Common myeloid progenitor, CD34-positive (primary cell): ENCODE measurements at places on chromosomes 1 and 21.

DNA sequence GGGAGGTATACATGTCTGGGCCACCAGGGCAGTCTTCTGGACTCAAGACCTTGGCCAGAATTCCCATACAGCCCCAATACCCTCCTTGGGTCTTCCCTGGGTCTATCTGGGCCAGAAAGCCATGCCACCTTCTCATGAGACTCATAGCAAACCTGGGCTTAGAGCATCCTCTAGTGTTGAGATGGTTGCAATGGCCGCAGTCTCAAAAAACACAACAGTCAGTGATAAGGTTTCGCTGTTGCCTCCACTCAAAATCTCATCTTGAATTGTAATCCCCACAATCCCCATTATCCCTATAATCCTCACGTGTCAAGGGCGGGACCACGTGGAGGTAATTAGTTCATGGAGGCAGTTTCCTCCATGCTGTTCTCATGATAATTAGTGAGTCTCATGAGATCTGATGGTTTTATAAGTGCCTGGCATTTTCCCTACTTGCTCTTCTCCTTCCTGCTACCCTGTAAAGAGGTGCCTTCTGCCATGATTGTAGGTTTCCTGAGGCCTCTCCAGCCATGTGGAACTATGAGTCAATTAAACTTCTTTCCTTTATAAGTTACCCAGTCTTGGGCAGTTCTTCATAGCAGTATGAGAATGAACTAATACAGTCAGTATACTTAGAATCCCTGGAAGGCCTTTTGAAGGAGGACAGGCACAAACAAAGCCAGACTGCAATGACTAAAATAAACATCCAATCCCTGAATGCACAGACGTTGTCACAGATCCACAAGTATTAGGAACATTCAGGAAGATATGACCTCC is 77.0 kb downstream of the CTH start:
- DNase-seq: peak; percentile 33

GRCh38 chr1:67713057-67713846 is 28.3 kb downstream of the GADD45A start:
- DNase-seq: no peak

GRCh38 chr1:222266223-222267196 is 281.4 kb downstream of the HHIPL2 start:
- peak; percentile 71 for DNase-seq

- peak; percentile 52 for DNase-seq
Measured at GRCh38 chr1:59143133-59143487, 153.8 kb upstream of the FGGY start.

DNA sequence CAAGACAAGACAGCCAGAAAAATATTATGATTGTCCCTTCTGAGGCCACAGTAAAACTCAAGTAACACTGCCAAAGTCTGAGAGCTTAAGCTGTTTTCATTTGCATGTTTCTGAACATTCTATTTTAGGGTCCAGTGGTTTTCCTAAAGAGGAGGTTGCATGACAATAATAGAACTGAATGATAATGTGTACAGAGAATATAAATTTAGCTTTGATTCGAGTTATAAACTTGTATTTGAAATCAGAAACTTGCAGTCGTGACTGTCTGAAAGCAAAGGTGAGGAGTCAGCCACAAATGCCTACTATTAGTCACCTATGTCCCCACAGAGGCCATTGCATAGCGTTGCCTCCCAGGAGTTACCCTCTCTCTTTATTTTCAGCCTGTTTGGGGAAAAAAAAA is 363.1 kb upstream of the ADGRL2 start:
- no peak for DNase-seq

GRCh38 chr21:37117204-37117603 is 44.1 kb downstream of the TTC3 start:
- no peak for DNase-seq

DNA sequence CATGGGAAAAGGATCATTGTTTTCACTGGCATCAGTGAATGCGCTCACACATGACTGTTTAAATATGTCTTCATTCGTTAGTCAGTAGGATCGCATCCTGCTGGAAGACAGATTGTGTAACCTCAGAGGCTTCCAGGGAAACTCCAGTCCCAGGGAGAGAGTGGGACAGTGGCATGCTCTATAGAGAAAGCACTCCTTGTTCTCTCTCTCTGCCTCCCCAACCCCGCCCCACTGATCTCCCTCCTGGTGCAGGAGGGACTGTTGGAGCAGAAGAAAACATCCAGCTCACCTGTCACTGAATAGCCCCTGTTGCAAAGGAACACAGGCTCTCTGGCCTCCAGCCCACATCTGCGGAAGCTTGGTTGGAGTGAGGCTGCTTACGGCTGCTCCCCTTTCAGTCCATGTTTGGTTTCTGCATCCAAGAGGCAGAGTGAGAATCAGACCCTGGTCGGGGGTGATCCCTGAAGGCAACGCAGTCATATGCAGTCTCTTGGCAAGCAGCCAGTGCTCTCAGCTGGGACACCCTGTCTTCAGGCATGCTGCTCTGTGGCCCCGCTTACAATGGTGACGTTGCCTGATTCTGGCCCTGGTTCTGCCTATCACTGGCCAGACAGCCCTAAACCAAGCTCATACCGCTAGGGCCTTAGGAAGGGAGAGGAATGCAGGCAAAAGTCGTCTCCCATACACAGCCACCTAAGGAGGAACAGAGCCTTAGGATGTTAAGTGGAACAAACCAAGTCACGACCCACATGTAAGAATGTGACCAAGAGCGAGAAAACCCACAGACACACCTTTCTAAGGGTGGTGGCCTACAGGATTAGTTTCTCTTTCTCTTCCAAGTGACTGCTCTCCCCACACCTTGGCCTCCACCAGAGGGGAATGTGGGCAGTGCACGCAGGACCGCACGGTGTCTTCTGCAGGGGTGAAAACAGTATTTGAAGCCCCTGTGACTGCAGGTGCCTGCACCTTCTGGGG is 39.7 kb downstream of the BACE2 start:
- no peak for DNase-seq

- no peak for DNase-seq
Measured at GRCh38 chr1:87167157-87167789, 161.4 kb upstream of the LMO4 start.

DNA sequence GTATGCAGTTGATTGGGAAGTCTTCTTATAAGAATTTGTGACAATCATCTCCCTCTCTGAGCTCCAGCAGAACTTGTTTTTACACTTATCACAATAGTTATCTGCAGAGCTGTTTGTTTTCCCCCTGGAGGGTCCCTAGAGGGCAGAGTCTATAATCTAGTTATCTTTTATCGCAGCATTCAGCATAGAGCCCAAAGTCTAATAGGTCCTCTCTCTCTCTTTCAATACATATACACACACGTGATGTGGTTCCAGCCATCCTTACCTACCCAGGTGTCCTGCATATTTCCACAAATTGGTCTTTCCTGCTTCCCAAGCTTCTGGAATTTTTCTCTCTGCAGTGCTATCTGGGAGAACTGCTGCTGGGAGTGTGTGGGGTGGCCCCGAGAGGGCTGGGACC is 229.6 kb upstream of the KIAA0040 start:
- no peak for DNase-seq

- no peak for DNase-seq
Measured at GRCh38 chr21:33035147-33035546, 9.4 kb downstream of the OLIG2 start.

GRCh38 chr21:39430954-39431353 is 14.6 kb downstream of the LCA5L start:
- no peak for DNase-seq

DNA sequence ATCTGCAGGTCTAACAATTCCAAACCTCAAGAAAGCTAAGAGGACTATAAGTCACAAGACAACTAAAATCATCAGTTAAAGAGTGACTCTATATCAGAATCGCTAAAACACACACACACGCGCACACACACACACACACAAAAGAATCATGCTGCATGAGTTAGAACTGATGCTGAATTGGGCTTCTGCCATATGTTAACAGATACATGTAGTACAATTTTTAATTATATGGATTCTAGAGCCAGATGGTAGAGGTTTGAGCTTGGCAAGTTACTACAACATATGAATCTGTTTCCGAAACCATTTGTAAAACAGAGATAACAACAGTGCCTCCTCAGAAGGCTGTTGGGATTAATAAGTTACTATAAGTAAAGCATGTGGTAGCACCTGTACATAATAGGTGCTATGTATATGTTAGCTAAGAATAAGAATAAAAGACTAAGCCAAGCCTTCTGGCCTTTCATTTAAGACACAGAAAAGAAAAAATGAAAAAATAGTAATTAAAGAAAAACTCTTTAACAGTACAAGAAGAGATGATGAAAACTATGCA is 17.9 kb downstream of the EPRS1 start:
- DNase-seq: no peak

DNA sequence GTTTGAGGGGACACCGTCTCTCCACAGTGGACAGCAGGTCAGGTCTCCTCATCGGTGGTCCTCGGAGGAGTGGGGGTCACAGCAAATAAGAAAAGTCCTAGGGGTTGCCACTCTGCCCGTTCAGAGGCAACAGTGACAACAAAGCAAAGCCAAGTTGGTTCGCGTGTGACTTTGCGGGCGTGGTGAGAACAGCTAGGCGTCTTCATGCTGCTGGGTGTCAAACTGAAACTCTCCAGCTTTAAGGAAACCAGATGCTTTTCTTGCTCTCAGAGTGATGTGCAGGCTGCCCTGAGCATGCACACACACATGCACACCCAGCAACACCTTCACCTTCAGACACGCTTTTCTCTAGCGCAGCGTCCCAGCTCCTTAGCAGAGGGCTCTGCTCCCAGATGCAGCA is 70.1 kb upstream of the ARHGEF16 start:
- no peak for DNase-seq

DNA sequence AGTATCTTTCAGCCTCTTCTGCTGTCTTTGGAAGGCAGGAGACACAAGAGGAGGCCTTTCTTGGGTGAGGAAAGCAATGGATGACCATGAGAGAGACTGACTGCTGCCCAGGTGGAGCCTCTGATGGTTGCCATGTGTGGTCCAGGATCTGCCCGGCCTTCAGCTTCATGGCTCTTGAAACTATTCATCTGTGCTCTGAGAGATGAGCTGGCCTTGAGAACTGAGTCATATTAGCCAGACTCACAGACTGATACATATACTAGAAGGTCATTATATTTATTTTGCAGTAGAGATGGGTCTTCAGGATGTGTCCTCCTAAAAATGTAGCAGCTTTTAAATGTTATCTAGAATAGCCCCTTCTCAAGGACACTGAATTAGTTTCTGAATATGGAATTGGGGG is 33.7 kb downstream of the PTGFRN start:
- DNase-seq: no peak

GRCh38 chr1:21618561-21619374 is 50.4 kb downstream of the RAP1GAP start:
- no peak for DNase-seq

- DNase-seq: no peak
Measured at GRCh38 chr1:186390925-186391324, 15.3 kb downstream of the ODR4 start.

DNA sequence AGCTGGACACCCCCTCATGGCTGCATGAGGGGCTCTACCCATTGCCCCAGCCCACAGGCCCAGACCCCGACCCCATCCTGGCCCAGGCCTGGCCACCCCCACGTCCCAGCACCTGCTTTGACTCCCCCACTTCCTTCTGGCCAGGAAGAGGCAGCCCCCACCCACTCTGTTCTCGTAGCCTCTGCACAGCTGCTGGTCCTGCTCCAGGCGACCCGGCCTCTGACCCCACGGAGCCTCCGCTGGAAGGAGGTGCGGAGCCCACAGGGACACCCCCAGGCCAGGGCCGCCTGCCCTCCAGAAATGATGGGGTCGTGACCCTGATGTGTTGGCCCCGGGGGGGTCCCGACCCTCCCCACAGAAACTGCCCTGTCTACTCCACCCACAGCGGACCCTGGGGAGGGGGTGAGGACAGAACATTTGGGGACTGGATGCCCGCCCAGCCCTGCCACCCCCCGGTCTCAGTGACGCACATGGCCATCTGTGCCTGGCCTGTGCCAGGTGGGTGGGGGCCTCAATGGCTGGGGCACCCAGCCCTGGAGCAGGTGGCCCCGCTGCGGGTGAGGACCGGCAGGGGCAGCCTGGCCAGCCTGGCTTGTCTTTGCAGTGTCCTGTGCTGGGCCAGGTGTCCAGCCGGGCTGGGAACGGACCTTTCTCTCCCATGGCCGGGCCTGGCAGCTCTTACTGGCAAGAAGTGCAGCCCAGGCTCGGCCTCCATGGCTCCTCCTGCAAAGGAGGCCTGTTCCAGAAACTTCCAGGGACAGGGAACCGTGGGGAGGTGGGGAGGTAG is 78.6 kb downstream of the MORN1 start:
- no peak for DNase-seq

DNA sequence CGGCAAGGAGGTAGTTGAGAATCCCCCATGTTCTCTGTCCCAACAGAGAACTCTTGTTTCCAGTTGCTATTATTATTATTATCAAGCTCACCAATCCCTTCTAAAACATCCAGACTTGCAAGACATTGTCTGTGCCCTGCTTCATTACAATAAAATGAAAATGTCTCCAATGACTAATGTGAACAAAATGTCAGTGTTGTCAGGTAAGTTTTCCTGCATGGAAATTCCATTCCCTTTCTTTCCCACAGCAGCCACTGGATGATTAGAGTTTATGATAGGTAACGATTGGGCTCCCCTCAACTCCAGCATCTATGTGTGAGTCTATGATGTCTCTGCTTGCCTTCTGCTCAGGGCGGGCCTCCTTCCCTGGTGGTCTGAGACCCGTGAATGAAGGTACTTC is 8.9 kb upstream of the DYRK1A start:
- DNase-seq: no peak

- DNase-seq: no peak
Measured at GRCh38 chr1:13699510-13699909, 478 bp upstream of the PRDM2 start.

DNA sequence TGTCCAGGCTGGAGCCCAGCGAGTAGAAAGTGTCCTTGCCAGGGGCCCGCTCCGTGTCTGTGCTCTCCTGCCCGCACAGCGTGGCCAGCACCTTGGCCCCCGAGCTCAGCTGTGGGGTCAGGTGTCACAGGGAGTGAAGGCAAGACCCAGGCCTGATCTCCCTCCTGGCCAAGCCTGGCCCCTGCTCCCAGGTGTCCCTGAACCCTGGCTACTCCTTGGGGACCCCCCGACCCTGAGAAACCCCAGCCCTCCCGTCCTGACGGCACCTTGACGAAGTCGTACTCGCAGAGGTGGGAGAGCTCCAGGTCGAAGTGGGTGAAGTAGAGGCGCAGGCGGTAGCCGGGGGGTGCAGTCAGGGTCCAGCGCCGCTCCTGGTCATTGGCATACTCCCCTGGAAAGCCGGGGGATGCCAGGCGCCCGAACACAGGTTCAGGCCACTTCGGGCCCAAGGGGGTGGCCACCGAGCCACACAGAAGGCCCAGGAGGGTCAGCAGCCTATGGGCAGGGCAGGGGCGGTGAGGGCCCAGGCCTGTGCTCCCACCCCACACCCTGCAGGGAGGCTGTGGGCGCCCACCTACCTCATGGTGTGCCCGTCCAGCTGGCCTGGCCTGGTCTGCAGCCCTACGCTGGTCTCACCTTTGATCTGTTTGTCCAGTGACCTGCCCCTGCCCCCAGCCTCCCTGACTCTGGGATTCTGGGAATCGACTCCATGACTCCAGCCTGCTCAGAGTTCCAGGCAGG is at the start of gene MASP2:
Gene MASP2 (minus strand): TSS at position 615 of the 741 bp plus-strand sequence. CDS start 32 bp downstream, at position 583.
- DNase-seq: no peak
